ENCODE measurements at places on chromosomes 13 and 19.

DNA sequence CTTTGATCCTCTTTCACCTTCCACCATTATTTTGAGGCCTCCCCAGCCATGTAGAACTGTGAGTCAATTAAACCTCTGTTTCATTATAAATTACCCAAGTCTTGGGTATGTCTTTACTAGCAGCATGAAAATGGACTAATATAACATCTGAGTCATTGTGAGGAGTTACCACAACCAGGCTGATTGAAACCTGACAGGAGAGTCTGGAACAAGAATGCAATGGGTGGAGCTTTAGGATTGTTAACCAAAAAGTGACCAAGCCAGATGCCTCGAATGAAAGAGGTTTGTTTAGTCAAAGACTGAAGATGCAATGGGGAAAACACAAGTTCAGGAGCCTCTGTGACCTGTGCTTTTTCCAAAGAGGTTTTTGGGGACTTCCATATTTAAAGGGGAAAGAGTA is 659.0 kb downstream of the SLITRK6 start:
- no peak for DNase-seq

GRCh38 chr13:74570834-74571233 is 436.6 kb upstream of the KLF12 start:
- DNase-seq, result no peak

DNA sequence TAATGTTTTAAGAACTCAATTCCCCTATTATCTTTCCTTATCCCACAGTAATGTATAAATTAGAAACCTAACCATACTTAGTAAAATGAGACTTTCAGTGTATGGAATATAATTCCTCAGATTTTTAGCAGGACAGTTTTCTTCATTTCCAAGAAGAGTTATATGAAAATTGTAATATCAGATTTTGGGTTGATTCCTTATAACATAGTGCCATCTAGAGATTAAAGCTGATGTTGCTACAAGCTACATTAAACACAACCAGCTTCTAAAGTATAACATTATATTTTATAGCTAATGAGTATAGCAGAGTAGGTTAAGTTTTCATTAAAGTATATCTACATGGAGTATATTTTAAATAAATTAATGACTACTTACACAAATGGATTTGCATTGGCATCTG is 99.7 kb upstream of the MIR17HG start:
- no peak for DNase-seq

DNA sequence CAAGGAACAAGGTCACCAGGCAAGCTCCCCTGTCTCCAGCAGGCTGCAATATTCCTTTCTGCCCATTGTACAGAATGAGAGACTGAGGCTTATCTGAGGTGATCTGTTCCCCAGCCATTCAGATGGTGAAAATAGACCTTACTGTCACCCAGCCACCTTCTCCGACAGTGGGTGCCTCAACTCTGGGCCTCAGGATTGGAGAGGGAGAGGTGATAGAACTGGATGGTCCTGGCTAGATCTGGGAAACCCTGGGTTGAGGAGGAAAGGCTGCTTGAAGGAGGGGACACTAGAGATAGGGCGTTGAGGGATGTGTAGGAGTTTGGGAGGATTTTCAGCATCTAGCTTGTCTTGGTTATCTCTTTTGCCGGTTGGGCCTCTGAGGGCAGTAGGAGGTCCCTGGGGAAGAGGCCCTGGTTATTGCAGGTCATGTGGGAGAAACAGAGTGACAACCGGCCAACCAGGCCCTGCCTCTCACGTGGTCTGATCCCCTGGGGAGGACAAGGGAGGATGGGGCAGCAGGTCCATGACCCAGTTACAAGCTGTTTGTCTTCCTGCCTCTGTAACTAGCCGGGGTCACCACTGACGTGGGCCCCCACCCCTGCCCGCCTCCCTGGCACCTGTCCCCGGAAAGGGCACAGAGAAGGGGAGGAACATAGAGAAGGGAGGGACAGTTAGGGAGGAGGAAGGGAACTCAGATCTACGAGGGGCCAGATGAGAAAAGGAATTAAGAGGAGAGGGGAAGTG is 8.2 kb downstream of the NFIC start:
- no peak for DNase-seq

DNA sequence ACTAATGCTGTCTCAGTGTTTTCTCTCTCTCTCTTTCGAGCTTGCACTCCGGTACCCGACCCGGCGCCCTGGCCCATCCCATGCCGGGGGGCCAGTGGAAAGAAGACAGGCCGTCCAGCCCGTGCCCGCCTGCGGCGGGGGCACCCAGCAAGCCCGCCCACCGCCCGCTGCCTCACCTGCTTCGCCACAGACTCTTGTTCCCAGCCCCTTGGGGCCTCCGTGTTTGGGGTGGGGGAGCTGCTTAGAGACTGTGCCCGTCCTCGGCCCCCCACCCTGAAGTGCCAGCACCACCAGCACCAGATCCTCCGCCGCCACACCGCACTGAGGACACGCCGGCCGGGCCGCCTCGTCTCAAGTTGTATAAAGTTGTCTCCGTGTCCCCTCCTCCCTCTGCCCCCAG is 2.4 kb downstream of the LENG9 start:
- no peak for DNase-seq

Measured in H1 (cell line).